ENCODE measurements at places on chromosomes 3 and 15.
A peak's percentile ranks its signal among the peaks of the same experiment; 100 is the strongest.

DNA sequence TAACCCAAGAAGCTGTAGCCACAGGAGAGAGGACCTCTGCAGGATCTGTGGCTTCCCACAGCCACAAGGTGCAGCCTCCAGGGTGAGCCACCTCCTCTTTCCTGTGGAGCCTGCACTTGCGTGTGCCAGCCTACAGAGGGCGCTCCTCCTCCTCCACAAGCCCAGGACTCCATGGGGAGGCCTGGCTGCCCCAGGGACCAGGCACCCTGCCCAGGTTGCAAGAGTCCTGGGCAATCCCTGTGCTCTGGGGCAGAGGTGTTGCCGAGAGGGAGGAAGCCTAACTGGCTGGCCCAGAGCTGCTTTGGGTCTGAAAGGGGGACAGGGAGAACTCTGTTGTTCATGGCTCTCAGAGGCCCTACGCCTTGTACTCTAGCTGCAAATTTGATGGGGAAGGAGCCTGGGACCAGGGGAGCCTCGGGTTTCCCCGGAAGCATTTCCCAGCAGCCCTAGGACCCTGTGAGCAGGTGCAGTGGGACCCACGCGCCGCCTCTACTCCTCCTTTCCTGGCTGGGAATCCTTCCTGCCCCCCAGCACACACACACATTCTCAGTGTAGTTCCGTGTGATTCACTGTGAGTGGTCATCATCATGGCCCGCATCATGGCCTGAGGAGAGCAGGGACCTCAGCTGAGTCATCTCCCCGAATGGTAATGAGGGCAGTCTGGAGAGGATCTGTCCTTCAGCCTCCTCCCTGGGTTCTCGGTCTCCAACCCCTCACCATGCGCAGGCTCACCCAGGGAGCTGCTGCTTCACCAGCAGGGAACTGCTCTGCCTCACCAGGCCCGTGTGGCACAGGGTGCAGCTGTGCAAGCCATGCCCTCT lies 24.3 kb downstream of the TBC1D21 start:
- peak; percentile 68 for DNase-seq

DNA sequence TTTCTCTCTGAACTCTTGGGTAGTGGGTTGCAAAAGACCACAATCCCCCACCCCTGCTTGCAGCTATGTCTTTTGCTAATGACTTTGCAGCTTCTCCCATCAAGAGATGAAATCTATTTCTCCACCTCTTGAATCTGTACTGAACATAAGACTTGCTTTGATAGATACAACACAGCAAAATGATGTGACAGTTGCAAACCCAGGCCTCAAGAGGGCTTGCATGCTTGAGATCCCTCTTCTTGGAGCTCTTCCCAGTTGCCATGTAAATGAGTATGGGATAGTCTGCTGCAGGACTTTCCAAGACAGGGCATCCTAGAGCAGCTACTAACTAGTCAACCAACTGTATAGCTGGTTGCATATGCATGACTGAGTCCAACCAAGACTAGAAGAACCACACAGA lies 783.6 kb downstream of the PDCD6IP start:
- DNase-seq, result no peak

DNA sequence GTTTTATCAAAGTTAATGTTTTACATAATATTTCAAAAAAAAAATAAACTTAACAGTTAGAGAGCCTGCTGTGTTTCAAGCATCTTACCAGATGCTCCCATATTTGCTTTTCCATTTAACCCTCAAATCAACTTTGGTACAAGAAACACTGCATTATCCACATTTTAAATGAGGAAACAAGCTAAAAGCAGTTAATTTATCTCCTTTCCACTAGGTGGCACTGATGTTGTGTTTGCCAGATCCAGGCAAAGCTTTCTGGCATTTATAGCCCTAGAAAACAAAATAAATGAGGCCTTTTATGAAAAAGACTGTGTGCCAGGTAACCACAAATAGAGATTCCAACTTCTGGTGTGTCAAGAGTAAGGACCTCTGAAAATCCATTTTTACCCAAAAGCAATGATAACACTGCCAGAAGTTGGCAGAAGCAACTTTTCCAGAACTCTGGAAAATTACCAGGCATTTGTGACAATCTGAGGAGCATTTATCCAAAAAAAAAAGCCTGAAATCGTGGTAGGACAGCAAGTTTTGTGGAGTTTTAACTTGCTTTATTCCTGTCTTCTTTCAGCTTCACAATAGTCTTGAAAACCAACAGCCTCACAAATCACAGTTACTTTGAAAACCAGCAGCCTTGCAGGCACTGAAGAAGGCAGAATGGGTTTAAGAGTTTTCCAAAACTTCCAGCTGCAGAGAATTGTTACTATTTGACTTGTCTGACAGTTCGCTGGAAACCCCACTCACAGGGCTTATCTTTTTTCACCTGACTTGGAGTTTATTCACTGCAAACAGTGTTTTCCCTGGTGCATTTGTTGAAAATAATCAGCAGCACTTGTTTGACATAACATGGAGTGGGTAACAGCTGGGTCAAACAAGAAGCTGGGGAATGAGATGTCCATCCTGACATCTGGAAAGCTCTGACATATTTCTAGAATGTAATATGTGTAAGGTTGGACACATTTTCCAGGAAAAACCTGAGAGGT lies 9.2 kb downstream of the FAM162A start:
- peak; percentile 60 for DNase-seq

DNA sequence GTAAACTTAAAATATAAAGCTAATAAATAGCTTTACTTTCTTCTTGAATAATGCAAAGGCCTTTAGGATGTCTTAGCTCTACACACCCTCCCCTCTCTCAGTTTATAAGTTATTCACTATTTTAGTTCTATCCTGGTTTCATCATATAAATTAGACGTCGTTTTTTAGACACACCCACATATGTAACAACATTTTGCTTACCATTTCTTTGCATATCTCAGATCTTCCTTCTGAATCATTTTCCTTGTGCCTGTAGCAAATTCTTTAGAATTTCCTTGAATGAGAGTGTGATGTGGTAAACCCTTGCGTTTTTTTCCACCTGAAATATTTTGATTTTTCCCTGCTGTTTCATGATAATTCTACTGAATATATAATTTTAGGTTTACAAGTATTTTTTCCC lies 2.5 kb upstream of the DAZL start:
- DNase-seq, result no peak

GRCh38 chr15:52200831-52201365 lies 9.7 kb upstream of the GNB5 start:
- DNase-seq, result no peak

DNA sequence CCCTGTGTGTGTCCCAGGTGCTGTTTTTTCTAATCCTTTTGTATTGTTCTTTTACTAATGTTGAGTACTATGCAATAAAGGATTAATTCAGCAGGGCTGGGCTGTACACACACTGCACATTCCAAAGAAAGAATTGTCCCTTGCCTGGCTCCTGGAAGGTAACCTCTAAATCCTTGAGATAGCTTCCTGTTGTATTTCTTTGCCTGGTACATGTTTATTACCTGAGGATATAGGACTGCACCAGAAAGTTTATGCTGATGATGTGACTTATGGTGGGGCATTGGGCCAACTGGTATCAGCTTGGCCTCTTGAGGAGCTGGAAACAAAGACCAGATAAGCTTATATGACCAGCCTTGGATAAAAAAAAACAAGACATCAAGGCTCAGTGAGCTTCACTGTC lies 26.6 kb upstream of the FAN1 start:
- DNase-seq, result no peak

- no peak for DNase-seq
Observed at GRCh38 chr15:66253418-66254088, at the start of gene MEGF11. Gene MEGF11, minus strand, starts transcription at chr15:66253750. Its CDS starts 125,347 bp downstream, at chr15:66128403.

- no peak for DNase-seq
Observed at GRCh38 chr3:149792452-149793270, at the start of gene ANKUB1. Gene ANKUB1, minus strand, starts transcription at chr3:149792554. Its CDS starts 188 bp downstream, at chr3:149792366.

All from CD4-positive, alpha-beta T cell treated with Interleukin-10 for 1 hour (primary cell).